Hematopoietic multipotent progenitor cell treated with erythropoietin and hydrocortisone succinate and interleukin-3 and kit ligand, for 8 days (in vitro differentiated cells): ENCODE measurements at places on chromosomes 2 and 18.

DNA sequence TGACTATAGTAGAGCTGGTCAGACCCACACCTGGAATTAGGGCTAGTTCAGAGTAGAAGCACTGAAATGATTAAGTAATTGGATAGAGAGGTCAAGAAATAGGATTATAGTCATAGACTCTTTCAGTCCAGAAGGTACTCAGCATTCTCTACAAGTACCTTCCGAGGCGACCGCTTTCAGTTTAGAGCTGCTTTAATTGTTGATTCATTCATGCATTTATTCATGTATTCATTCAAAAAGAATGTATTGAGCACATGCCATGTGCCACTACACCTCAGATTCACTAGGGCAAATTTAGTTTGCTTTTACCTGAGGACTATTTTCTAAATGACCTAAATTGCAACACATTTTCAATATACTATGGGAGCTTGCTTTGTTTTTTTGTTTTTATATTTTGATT lies 48.7 kb downstream of the CRIM1 start:
- DNase-seq: no peak

DNA sequence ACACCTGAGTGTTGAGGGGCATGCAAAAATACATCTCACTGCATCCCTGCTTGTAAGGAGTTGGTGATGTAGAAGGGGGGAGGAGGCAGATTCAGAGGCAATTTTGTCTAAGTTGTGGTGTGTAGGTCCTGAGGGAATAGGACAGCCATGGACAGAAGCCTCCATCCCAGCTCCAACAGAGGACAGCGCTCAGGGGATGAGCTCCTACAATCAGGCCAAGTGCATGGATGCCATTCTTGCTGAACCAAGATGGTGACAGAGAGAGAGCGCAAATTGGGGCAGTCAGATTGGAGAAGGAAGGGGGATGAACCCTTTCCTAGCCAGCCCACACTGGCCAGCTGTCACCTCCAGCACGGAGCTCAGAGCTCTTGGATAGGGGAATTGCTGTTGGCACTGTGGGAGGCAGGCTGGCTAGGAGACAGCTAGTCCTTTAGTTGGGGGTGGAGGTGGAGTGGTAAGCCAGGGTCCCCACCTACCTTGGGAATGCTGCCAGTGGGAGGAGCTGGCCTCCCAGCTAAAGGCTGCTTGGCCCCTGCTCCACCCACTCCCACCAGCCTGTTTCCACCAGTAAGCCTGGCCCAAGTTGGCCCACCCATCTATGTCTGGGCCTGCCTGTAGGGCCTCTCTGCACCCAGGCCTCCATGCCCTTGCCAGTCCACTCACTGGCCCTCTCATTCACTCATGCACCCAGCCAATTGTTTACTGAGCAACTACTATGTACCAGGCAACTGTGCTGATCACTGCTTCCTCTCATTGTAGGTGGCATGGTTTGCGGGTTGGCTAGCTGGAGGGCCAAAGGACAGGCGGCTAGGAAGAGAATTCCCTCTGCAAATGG lies 2.5 kb upstream of the PER2 start:
- peak; percentile 64 for DNase-seq

GRCh38 chr2:23148342-23148741 lies 236.6 kb upstream of the KLHL29 start:
- no peak for DNase-seq

GRCh38 chr18:79493801-79494211 lies 98.1 kb downstream of the NFATC1 start:
- no peak for DNase-seq

DNA sequence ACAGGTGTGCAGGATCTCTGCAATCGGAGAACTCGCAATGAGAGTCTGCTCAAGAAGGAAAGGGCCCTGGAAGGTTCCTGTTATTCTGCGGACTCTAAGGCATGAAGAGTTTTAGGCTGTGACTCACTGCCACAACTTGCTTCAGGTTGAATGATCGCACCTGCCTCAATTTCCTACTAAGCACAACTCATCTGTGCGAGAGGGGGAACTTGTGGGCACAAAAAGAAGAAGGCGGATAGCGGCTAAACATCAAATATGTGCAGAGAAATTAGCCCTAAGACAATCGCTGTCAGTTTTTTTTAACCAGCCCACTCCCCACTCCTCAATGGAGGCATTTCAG lies 14.0 kb upstream of the CREG2 start:
- DNase-seq: no peak

- no peak for DNase-seq
Observed at GRCh38 chr2:214481204-214481603, 70.3 kb downstream of the VWC2L start.
